Stimulated activated CD4-positive, alpha-beta T cell treated with anti-CD3 and anti-CD28 coated beads, Interleukin-1b, Interleukin-23, amount 100 ng/mL, for 24 hours (primary cell): ENCODE measurements at places on chromosomes 7 and 10.

- no peak for DNase-seq
Observed at GRCh38 chr10:44755481-44755880, 155.7 kb upstream of the TMEM72 start.

DNA sequence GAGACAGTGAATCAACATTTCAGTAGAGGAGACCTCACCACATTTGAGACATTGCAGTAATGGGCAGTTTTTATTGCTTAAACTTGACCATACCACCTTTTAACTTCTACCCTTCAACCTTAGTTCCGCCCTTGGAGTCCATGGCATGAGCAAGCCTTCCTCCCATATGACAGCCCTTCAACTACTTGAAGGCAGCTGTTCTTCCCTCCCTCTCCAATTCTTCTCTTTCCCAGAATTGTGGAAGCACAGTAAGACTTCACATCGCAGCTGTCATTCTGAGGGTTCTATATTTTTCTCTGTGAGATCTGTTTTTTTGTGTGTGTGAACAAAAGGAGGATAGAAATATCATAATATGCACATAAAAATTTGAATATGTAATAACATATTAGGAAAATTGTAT is 2.2 kb upstream of the TSPAN12 start:
- DNase-seq: no peak

- DNase-seq: no peak
Observed at GRCh38 chr7:101927802-101928201, 110.4 kb downstream of the CUX1 start.

GRCh38 chr7:9192969-9193368 is 759.6 kb downstream of the NXPH1 start:
- DNase-seq: no peak

DNA sequence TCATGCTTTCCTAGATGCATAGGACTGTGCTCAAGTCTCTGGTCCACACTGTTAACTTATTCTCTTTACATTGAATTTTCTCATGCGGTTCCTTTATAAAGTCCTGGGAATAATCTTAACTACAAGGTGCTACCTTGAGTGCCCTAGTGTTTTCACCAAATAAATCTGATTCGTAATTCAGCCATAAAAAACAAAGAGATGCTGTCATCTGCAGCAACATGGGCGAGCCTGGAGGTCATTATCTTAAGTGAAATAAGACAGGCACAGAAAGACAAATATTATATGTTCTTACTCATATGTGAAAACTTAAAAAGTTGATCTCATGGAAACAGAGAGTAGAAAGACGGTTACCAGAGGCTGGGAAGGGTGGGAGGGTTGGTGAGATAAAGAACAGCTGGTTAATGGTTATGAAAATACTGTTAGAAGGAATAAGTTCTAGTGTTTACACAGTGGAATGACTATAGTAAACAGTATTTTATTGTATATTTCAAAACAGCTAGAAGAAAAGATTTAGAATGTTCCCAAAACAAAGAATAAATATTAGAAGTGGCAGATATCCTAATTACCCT is 38.3 kb downstream of the NT5C3A start:
- DNase-seq: no peak

GRCh38 chr7:105805447-105806019 is 70.9 kb downstream of the ATXN7L1 start:
- DNase-seq: no peak

- no peak for DNase-seq
Observed at GRCh38 chr7:39269034-39269433, 291.3 kb downstream of the POU6F2 start.

DNA sequence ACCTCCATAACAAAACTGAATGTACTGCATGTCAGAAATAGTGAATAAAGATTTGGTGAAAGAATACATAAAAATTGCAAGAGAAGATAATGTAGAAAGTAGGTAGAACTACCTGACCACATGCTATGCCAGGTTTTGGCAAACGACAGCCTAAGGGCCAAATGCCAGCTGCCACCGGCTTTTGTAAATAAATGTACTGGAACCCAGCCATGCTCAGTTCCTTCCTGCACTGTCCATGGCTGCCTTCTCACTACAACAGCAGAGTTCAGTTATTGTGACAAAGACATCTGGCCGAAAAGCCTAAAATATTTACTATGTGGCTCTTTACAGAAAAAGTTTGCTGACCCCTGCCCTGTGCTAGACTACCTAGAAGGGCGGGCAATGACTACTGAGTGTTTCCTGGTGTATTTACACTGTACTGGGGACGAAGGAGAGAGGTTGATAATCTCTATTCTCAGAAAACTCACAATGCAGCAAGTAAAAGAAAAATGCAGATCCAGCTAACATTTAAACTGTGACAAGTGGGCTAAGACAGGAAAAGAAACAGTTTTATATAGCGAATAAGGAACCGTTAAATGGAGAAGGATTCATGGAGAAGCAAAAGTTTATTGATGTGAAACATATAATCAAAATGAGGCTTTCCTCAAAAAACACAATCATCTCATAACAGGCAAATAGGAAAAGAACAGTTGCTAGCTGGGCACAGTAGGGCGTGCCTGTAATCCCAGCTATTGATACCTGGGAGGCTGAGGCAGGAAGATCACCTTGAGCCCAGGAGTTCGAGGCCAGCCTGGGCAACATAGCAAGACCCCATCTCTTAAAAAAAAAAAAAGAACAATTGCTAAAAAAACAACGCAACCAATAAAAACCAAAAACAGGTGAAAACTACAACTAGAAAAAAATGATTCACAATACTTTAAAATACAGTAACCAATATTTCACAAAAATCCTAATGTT is 13.7 kb downstream of the KIN start:
- DNase-seq: no peak

- no peak for DNase-seq
Observed at GRCh38 chr7:76285604-76286374, 16.7 kb upstream of the HSPB1 start.

DNA sequence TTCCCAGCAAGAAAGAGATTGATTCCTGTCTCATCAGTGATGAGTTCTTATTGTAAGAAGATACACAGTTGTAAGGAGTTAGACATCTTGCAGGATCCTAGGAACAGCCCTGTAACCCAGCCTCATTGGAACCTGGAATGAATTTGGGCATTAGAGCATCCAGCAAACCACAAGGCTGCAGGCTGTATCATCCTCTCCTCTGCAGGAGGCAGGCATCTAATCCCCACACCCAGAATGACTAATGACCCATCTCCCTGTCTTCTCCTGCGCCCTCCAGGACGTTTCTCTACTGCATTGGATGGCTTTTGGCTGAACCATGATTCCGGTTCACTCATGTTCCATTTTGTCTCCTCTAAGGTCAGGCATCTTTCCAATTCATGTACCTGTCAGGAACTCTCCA is 233.9 kb downstream of the POU6F2 start:
- DNase-seq: no peak

GRCh38 chr10:95896071-95896850 is 11.5 kb upstream of the CC2D2B start:
- DNase-seq: no peak

GRCh38 chr10:61870526-61870895 is 31.0 kb upstream of the ARID5B start:
- DNase-seq: no peak

DNA sequence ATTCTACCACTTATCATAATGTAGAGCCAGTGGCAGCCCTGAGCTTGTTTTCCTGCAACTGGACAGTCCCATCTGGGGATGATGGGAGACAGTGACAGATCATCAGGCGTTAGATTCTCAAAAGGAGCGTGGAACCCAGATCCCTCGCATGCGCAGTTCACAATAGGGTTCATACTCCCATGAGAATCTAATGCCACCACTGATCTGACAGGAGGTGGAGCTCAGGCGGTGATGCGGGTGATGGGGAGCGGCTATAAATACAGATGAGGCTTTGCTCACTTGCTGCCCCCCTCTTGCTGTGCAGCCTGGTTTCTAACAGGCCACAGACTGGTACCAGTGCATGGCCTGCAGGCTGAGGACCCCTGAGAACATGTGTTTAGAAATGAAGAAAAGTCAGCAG is 260.1 kb downstream of the CAMK1D start:
- DNase-seq: no peak

GRCh38 chr7:114255404-114255841 is 159.2 kb upstream of the FOXP2 start:
- no peak for DNase-seq

- no peak for DNase-seq
Observed at GRCh38 chr7:156661637-156662036, 21.1 kb downstream of the RNF32 start.

DNA sequence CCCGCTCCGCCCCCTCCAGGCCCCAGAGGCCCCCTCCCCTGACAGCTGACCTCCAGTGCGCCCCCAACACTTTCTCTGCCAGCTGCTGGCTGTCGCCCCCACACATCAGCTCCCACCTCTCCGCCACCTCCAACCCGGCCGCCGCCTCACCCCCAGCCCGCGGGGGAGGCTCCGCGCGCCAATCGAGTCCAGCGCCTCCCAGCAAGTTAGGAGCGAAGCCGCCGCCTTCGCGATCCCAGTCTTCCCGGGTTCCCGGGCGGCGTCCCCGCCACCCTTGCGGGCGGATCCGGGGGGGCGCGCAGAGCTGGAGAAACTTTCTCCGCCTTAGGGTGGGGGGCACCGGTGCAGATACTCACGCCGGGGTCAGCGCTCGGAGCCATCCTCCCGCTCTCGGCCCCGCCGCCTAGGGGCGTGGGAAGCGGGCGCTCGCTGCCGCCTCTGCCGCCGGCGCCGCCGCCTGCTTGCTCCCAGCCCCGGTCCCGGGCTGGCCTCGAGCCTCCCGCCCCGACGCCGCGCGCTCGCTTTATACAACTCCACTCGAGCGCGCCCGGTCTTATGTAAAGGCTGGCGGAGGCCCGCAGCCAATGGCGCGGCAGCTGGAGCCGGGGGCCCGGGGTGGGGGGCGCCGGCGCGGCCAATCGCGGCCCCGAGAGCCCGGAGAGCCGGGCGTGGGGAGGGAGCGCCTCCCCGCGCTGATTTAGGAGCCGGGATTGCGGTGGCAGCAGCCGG is at the start of gene CRTAC1:
TSS of gene CRTAC1 (minus strand) at position 529 of the 729 bp plus-strand sequence. CDS start at position 380, 149 bp downstream.
- DNase-seq: no peak

DNA sequence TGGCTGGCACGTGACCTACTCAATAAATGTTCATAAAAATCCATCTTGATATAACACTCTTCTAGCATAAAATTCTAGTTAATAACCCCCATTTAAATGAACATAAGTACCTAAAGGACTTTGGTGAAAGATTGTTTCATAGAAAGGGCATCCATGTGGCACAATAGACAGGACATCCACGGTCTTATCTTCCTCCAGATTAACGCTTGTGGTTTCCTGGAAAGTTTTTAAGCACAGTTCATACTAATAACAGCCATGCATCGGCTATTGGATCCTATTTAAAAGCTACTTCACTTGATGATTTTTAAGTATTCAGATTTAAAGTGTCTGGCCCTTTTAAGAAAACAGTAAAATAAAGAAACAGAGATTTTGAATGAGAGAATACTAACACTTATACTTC is 288.3 kb downstream of the AHR start:
- no peak for DNase-seq

DNA sequence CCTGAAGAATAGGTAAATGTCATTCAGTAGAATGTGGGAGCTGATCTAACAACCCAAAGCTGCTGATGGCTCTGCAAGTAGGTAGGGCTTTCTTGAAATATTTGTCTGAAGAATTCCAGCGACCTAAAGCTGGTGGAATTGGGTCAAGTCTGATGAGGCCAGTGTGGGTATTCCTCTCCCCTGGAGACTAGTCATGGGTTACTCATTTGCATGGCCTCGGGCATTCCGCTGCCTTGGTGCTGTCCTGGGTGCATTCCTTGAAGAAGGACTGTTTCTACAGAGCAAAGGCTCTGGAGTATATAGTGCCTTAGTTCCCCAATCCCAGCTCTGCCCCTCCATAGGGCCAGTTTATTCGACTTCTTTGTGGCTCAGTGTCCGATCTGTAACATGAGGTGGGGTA is 19.2 kb downstream of the PDK4 start:
- no peak for DNase-seq

DNA sequence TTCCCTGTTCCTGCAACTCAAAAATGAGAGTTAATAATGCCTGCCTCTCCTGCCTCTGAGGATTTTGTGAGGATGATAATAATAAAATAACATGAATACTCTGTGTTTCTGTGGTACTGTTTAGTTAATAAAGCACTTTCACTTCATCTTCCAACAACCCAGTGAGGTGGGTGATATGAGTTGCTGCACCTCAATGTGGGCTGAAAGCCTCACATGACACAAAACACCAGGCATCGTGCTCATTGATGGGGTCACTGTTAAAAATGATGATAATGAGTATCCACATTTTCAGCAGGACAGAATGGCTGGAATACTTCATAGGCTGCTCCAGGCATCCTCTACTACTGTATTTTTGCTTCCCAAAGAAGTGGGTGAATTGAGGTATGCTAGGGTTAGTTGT is 222.8 kb upstream of the NRP1 start:
- no peak for DNase-seq

DNA sequence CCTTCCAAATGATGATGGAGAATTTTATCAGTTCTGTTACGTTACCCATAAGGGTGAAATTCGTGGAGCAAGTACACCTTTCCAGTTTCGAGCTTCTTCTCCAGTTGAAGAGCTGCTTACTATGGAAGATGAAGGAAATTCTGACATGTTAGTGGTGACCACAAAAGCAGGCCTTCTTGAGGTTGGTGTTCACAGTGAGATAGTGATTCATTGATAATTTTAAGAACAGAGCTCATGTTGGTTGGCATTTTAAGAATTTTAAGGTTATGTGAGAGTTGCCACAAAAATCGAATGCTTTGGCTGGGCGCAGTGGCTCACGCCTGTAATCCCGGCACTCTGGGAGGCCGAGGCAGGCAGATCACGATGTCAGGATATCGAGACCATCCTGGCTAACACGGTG is 25.9 kb downstream of the TAX1BP1 start:
- DNase-seq: no peak

GRCh38 chr10:76055466-76055865 is 624.0 kb downstream of the LRMDA start:
- DNase-seq: no peak

DNA sequence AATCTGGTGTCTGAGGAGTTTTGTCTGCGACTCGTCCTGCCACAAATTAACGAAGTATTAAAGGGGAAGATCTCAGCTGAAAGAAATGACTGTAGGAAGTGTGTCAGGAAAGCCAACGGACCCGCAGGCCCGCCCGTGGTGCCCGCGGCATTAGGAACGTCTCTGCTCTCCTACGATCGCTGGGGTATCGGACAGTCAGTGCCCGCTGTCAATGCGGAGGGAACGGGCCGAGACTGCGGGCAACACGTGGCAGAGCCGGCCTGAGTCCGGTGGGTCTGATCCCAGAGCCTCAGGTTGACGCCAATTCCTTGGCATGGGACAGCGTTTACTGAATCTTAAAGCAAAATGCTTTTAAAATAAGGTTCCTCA is 128.7 kb downstream of the KBTBD2 start:
- DNase-seq: no peak
